Ovary (tissue), 10 donors: ENCODE measurements at places on chromosomes 3 and 15. TPM values are rescaled to one million over a fixed set of nuclear protein-coding genes. Genes with fewer than 3 reads are reported as not detected.

- DNase-seq, result no peak
Measured at GRCh38 chr3:101377796-101378195, 57.4 kb upstream of the IMPG2 start.

- DNase-seq, result peak; percentile 65
Measured at GRCh38 chr3:57164217-57164656, 916 bp downstream of the IL17RD start.

DNA sequence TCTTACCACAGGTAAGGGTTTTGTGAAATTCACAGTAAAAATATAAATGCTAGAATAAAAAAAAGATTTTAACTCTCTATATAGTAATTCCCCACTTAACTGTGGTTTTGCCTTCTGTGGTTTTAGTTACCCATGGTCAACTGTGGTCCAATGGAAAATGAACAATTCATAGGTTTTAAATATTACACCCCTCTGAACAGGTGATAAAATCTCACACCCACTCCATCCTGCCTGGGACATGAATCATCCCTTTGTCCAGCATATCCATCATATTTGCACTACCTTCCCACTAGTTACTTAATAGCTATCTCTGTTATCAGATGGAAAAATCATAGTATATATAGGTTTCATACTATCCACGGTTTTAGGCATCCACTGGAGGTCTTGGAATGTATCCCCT, 49.2 kb downstream of the HDGFL3 start:
- DNase-seq, result no peak

DNA sequence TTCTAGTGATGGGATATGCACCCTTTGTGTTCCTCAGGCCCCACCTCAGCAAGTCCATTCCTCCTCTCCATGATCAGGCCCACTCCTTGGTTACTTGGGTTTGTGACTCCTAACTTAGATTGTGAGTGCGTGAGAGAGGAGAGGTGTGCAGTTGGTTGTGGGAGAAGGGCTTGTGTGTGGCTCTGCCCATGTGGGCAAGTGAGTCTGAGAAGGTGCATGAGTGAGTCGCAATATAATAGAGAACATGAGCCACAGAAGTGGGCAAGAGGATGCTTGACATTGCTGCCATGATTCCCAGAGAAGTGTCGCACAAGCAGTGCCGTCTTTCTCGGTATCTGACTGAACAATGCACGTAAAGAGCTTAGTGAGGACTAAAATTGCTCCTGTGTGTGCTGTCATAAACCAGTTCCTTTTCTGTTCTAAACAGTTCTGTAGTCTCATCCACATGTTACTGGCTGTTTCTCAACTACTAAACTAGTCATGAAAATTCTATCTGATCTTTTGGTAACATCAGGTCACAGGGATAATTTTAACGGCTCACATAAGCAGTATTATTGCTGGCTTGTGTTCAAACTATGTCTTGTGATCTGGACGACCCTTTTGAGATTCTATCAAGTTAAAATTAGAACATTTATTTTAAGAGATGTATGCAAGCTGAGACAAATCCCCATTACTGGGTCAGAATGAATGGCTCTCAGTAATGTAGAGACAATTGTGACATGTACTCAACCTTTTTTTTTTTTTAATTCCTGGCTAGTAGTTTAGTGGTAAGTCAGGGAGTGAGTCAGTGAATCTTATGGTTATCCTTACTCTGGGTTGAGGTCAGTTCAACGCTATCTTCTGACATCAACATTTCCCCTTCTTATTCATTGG, 25.6 kb downstream of the GYG1 start:
- DNase-seq, result no peak

GRCh38 chr3:45269952-45270351, 43.9 kb upstream of the TMEM158 start:
- DNase-seq, result no peak

DNA sequence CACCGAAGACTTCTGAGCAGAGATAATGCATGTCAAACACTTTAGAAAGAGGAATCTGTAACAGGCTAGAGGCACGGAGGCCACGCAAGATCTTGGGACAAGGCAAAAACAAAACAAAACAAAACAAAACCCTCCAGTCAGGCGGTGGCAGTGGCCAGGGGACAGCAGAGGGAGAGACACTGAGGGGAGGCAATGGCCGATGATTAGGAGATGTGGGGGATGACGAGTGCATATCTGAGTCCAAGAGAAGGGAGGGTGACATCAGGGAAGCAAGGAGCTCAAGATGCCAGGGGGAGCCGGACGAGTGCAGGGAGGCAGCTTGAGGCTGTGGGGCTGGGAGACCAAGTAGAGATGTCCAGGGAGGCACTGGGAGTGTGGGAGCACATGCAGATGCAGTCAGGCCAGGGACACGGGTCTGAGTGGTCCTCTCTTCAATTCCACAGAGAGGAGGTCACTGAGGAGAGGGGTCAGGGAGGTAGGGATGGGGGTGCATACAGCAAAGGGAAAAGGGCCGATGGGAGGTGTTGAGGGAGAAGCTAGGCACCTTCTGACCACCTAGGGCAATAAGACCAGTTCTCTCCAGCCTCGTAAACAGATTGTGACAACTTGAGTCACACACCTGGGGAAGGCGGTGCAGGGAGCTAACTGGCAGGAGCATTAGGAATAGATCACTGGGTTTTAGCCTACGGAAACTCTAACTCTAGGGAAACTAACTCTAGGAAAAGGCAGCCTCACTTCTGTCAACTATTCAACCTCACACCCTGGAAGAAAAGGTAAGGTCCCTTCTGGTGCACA, 29.6 kb downstream of the SLCO2A1 start:
- DNase-seq, result no peak

The GHRL gene
- 0.34 TPM for polyA plus RNA-seq

The CSPG5 gene
- 0.42 TPM for polyA plus RNA-seq

The DAZL gene
- polyA plus RNA-seq, result 0.16 TPM

The LXN gene
- polyA plus RNA-seq, result 48.4 TPM

The SERINC4 gene
- not detected for polyA plus RNA-seq

The SLC2A2 gene
- not detected for polyA plus RNA-seq
